ENCODE measurements at places on chromosomes 4 and X. TPM values are rescaled to one million over a fixed set of nuclear protein-coding genes. Genes with fewer than 3 reads are reported as not detected.

GRCh38 chr4:112563431-112564200, 47.6 kb upstream of the NEUROG2 start:
- no peak for DNase-seq

DNA sequence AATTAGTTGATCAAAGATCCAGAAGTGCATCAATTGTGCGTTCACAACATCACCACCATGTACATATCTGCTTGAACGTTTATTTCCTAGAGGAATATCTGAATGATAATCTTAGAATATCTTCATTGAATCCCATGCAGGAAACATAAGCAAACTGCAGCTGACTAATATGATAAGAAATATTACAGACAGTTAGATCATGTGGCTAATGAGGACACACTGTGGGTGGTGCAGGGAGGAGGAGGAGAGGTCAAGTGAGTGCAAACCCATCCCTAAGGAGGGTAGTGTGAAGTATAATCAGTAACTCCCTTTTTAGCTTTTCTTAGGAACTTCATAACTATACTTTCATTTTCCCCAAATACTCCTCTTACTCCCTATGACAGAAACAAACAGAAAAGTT, 58.3 kb upstream of the HPGD start:
- no peak for DNase-seq

DNA sequence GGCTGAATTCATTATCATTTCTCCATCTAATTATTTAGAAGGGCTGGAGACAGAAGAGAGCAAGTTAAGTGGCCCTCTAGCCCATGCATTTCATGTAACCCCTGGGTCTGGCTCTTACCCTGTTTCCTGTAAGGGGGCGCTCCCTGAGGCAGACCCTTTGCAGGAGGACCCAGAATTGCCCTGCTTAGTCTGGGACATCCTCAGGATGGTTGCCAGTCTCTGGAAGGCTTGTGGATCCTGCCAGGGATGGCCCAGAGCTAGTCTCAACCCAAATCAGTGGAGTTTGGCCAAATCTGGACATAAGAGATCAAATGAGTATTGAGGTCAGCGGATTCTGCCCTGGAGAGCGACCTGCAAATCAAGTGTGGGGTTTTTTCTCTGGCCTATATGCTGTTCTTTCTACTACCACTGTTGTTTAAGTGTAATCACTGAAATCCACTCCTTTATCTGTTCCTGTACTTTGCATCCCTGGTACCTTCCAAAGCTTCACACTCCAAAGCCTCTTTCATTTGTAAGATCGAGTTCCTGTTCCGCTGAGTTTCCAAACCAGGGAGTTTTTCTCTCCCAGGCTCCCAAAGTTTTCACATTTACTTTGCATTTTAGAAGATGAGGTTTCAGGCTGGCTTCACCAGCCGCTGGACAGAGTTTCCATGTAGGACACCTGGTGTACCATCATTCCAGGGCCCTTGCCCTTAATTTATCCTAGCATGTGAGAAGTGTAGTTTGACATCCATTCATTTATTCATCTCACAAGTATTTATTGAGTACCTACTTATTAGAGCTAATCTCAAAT, 6.3 kb downstream of the KLF3 start:
- DNase-seq: peak; percentile 45

- no peak for DNase-seq
Measured at GRCh38 chrX:34868633-34869032, 74.0 kb upstream of the FAM47B start.

GRCh38 chr4:135724421-135724820, 1522.8 kb upstream of the PABPC4L start:
- DNase-seq: no peak

GRCh38 chrX:120824021-120824420, 51.6 kb downstream of the CT47B1 start:
- DNase-seq: no peak

- DNase-seq: no peak
Measured at GRCh38 chr4:21554500-21554899, 394.1 kb downstream of the KCNIP4 start.

GRCh38 chr4:83082777-83083176, 31.8 kb downstream of the PLAC8 start:
- DNase-seq: no peak

DNA sequence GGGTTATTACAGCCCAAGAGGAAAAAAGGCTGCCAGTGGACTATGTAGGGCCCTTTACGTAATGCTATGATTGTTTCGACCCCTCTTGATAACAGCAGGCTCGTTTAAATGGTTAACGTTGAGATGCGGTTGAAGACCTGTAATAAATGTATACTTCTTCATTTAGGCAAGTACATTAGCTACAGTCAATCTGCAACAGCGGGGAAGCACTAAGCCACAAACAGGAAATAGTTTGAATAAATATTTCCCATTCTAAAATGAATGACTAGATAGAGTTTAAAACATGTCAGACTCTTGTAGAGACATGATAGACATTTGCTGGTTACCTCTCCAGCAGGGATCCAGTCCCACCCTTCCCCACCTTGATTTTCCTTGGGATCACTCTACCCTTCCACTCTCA, 38.1 kb upstream of the STIM2 start:
- DNase-seq: no peak

- no peak for DNase-seq
Measured at GRCh38 chr4:127843704-127844600, 36.7 kb upstream of the PLK4 start.

GRCh38 chr4:184263910-184264732, 46.4 kb upstream of the ENPP6 start:
- peak; percentile 72 for DNase-seq

GRCh38 chr4:92014067-92014466, 289.7 kb upstream of the GRID2 start:
- DNase-seq: no peak

FAM47A gene
- not detected for total RNA-seq

HTT gene
- 31.5 TPM for total RNA-seq

IDUA gene
- total RNA-seq: 4.6 TPM

MAP3K15 gene
- total RNA-seq: 3.0 TPM

ADH1A gene
- total RNA-seq: not detected
